Germinal center (tissue), 1 donor: ENCODE measurements at places on chromosomes 13 and 19.

- DNase-seq: no peak
Observed at GRCh38 chr19:38228005-38228377, 4.0 kb upstream of the DPF1 start.

DNA sequence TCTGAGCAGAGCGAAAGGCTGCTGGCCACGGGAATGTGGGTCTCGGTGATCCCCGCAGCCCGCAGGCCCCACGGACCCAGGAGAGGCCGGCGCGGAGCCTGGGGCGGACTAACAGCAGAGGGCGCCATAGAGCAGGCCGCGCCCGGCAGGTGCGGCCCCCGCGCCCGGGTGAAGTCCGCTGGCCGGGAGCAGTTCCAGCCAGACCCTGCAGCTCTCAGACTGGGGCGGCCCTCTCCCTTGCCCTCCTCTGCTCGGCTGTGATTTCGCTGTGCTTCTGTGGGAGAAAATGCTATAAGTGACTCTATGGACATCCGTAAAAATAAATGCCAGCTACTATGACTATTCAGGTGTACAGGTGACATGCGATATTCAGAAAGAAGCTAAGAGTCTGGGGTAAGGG, 37.7 kb downstream of the GSX1 start:
- DNase-seq: peak; percentile 80

DNA sequence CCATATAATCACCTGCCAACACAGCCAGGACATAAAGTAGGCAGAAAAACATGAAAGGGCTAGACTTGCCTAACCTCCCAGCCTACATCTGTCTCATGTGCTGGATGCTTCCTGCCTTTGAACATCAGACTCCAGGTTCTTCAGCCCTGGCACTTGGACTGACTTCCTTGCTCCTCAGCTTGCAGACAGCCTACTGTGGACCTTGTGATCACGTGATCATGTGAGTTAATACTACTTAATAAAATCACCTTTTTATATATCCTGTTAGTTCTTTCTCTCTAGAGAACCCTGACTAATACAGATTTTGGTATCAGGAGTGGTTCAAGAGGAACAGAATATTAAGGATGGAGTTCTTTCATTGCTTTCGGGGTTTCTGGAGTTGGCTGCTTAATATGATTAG, 2867.6 kb downstream of the PCDH9 start:
- DNase-seq: no peak

DNA sequence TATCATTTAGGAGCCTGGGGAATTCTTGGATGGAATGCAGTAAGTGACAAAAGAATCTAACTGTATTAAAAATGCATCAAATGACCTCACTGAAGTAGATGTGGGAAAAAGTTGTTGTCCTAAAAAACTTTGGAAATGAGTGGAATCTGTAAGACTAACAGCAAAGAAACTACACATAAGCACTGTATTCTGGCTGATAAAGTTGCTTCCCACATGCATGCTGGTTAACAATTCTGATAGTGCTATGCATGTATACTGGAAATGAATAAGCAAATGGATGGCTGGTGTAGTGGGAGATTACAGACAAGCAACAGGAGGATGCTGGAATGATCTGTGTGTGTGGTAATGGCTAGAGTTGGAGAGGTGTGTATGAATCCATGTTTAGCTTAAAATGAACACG, 138.5 kb downstream of the FOXO1 start:
- no peak for DNase-seq

DNA sequence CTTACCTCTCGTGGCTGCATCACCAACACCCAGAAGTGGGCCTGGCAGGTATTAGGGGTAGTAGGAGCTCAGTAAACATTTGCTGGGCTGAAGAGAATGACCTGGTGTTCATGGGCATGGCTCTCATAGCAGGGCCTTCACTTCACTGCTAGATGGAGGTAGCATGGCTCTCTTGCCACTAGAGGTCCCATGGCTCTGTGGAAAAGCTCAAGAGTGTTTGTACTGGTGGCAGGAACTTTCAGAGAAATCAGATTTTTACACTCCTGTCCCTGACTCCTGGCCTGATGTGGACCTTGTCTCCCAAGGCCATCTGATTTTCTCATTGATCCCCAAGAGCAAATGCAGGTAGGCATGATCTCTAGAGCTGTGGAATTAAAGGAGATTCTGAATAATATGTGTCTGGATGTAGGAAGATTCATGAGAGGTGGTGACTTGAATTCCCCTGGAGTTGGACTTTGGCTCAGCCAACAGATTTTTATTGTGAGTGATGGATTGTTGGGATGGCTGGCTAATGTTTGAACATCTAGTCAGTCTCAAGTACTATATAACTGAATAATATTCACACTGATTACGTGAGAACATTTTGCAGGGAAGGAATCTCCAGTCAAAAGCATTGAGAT, 5.7 kb downstream of the ZNF574 start:
- DNase-seq: peak; percentile 61

DNA sequence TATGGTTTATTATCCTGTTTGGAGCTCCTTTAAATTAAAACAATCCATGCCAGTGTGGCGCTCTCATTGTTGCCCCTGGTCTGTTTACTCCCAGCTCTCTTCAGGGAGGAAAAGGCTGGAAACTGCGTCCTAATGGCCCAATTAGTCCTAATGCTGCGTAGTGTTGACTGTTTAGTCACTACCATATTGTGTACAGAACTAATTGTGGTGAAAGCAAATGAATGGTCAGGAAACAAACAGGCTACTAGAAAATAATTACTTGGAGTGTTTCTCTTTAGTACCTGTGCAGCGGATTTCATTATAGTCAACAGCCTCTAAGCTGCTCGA, 54.5 kb upstream of the MTIF3 start:
- DNase-seq: no peak

DNA sequence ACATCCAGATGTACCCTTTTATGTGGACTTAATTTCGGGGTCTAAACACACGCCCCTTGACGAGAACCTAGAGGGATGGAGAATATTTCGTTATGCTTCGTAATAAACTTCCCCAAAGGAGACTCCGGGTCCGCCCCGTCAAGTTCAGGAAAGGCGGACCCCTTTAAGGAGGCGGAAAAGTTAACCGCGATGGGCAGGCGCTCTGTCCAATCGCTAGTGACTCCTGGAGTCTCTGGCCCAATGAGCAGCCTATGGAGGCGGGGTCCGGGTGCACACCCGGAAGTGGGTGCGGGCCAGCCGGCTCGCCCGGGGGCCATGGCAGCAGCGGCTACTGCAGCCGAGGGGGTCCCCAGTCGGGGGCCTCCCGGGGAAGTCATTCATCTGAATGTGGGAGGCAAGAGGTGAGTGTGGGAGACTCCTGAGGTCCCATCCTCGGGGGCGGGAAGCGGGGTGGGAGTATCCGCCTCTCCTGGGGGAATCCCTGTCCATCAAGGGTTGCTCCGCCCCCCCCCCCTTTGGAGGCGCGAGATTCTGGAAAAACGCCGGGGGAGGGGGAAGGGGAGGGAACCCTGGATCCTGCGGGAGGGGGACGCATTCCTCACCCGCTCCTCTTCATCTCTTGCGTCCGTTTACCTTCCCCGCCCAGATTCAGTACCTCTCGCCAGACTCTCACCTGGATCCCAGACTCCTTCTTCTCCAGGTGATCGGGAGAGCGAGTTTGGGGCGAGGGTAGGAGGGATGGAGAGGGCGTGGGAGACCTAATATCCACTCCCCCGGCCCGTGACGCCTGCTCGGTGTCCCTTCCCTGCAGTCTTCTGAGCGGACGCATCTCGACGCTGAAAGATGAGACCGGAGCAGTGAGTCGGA, at the start of gene SHKBP1:
TSS of gene SHKBP1 (plus strand) at position 289 of the 867 bp plus-strand sequence. CDS start at position 316, 27 bp downstream.
- peak; percentile 98 for DNase-seq

DNA sequence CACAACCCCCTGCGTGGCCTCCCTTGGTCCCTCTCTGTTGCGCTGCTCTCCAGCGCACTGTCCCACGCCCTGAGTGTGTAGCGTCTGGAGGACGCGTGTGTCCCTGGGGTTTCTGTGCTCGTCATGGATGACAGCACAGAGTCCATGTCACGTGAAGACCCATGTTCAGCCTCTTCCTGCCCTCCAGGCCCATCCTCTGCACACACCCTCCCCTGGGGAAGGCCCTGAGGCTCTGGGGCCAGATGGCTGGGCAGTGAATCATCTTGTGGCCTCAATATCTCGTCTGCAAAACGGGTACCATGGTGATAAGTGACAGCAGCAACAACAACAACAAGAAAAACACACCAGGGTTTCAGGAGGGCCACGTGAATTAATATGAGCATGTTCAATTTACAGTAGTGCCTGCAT, 71.5 kb upstream of the ARHGEF7 start:
- no peak for DNase-seq

- no peak for DNase-seq
Observed at GRCh38 chr19:36103842-36104552, 6.9 kb upstream of the OVOL3 start.

GRCh38 chr19:5057860-5058259, 88.9 kb downstream of the KDM4B start:
- peak; percentile 31 for DNase-seq

DNA sequence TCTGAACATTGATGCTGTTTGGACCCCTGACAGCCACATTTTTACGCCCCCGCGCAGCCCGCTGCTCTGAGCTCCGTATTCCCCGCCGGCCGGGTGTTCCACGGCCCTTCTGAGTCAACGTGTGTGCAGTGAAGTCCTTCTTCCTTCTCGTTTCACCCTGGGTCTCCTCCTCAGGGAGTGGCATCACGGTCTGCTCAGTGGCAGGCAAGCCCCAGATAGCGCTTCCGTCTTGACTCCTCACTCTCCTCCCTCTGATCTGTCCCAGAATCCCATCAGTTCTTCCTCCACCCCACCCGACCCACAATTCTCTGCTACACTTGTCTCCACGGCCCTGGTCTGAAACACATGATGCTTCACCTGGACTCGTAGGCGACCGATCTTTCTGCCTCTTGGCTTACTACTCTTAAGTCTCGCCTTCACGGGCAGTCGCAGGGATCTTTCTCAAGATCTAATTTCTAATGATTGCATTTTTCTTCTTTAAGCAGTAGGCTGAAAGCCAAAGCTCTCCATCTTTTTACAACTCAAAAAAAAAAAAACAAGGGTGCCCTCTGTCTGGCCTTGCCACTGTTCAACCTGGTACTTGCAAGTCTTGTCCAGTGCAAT, 33.9 kb downstream of the CCNE1 start:
- peak; percentile 36 for DNase-seq

GRCh38 chr13:79385694-79386093, 20.4 kb downstream of the RBM26 start:
- no peak for DNase-seq

DNA sequence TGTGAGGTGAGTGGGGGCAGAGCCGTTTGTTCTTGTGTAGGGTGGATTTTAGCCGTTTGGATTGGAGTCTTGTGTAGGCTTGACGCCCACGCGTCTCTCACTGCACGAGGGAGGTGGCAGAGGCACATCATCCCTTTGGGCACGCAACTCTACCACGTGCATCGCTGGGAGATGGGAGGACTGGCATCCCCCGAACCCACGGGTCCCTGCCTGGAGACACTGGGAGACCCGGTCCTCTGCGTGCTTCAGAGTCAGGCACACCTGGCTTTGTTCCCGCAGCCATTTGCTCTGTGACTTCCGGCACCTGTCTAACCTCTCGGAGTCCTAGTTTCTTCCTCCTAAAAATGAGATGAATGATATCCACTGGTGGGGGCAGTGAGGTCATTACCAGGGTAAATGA, 6.4 kb downstream of the ARHGEF7 start:
- DNase-seq: no peak

- DNase-seq: peak; percentile 14
Observed at GRCh38 chr19:44113784-44114390, 688 bp downstream of the ZNF225 start.
